ENCODE measurements at places on chromosomes 7 and 10.

- no peak for DNase-seq
Measured at GRCh38 chr7:29865526-29865925, 59.2 kb downstream of the WIPF3 start.

- DNase-seq: no peak
Measured at GRCh38 chr10:84237199-84238051, 3.9 kb downstream of the LRIT1 start.

DNA sequence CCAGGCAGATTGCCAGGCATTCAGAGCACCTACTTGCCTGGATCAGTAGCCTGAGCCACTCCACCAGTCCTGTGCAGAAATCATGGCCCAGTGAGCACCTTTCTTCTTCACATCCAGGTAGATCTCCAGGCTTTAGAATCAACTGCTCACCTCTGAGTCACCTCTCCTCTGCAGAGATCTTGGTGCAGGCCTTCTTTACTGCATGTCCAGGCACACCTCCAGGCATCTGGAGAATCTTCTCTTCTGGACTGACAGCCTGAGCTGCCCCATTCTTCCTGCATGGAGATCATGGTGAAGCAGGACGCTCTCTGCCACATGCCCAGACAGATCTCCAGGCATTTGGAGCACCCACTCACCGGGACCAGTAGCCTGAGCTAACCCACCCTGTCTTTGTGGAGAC is 894.5 kb upstream of the MBL2 start:
- no peak for DNase-seq

DNA sequence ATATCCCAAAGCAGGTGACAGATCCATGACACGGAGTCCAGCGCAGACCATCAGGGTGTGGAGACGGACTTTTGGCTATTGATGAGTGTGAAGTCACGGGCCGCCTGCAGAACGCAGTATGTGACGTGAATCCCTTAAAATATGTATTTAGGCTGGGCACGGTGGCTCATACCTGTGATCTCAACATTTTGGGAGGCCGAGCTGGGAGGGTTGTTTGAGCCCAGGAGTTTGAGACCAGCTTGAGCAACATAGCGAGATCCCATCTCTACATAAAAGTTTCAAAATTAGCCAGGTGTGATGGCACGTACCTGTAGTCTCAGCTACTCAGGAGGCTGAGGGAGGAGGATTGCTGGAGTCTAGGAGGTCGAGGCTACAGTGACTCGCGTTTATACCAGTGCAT is 1.9 kb upstream of the AMZ1 start:
- DNase-seq: no peak

GRCh38 chr7:130632111-130632510 is 36.4 kb downstream of the COPG2 start:
- DNase-seq: no peak

DNA sequence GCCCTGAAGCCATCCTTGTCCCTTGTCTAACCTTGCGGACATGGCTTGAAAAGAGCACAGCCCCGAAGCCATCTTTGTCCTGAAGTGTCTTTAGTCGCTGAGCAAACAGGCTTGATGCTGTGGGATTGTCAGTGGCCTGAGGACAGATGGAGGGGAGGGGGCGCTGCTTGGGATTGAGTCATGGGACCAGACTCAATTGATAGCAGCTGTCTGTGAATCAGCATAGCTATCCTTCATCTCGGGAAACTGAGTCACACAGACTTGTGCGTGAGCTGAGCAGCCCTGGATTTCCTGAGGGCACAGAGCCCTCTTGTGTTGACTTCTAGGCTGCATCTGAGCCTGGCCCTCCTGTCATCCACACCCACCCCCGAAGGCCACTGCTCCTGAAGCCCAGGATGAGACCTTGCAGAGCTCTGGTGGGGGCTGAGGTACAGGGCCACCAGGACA is 14.4 kb downstream of the MYO1G start:
- DNase-seq: no peak

- no peak for DNase-seq
Measured at GRCh38 chr7:75937958-75938786, 23.2 kb downstream of the POR start.

DNA sequence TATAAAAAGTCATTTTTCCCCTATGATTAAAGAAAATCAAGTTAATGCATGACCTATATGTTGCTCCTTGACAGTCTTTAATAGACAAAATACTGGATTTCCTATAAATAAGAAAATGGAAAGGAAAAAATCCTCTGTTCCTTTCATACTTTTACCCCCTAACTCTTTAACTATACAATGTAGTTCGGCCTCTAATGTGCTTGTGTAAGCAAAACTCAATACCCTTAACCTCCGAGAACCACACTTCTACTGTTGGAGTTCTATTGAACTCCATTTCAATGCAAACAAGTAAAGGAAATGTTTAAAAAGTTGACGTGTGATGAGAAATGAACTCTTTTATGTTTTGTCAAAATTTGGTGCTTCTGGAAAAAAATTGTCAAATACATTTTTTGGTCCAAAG is 36.0 kb downstream of the HDAC9 start:
- DNase-seq: no peak

- DNase-seq: no peak
Measured at GRCh38 chr10:100229819-100230422, 525 bp upstream of the CHUK start.

DNA sequence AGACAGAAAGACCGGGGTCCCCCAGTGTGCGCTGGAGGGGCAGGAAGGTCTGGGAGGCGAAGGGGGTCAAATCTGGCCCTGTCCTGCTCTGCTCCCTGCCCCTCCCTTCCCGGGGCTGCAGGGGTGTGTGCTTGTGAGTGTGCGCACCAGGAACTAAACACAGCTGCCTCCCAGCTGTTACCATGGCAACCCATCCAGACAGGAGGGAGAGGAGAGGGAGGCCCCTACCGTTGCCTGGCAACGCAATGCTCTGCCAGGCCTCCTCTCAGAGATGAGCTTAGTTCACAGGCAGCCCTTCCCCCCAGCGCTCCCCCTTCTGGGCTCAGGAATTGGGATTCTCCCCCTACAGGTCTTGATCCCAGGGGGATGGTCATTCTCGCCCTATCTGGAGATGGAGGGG is 6.1 kb downstream of the NYAP1 start:
- peak; percentile 93 for DNase-seq

DNA sequence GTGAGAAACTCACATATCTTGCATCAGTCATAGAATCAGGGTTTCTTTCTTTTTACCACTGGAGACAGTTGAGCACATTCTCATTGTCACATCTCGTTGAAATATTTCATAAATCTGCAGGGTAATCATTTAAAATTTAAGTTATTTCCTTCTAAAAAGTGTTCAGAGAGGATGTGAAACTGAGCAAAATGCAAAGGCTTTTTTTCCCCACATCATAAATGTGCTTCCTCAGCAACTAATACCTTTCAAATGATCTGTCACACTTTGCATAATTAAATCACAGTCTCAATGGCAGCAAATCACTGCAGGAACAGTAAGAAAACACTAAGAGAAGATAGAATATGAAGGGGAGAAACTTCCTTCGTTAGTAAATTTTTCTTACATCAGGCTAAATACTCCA is 187.5 kb downstream of the EVX1 start:
- DNase-seq: no peak

DNA sequence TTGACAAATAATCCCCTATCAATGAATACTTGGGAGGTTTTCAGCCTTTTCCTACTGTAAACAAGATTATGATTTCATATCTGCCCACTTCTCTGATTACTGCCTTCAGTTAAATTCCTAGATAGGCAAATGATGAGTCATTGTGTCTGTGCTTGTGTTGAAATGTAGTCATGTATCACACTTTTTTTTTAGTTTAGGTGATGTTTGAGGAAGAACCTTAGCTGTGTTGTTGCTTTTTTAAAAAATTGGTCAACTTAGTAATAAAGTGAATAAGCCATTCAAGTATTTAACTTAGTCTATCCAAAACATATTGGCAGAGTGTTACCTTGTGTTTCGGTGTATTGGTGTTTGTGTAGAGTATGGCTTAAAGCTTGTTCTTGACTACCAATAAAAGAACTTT is 60.0 kb downstream of the WAC start:
- no peak for DNase-seq

DNA sequence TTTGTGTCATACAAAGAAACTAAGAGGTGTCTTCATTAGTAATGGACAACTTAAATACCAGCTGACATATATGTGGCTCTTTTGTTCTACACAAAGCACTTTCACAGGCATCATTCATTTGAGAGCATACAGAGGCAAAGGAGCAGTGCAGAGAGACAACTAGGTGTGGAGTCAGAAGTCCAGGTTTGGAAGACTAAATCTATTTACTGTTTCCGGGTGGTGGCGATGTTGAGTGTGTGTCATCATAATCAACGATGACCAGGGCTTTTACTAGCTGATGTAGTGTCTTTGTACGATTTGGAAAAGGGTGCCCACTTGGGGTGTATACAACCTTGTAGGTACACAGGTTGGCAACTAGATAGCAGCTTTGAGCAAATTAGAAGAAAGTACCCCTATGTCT is 195.5 kb upstream of the CCDC6 start:
- DNase-seq: no peak

DNA sequence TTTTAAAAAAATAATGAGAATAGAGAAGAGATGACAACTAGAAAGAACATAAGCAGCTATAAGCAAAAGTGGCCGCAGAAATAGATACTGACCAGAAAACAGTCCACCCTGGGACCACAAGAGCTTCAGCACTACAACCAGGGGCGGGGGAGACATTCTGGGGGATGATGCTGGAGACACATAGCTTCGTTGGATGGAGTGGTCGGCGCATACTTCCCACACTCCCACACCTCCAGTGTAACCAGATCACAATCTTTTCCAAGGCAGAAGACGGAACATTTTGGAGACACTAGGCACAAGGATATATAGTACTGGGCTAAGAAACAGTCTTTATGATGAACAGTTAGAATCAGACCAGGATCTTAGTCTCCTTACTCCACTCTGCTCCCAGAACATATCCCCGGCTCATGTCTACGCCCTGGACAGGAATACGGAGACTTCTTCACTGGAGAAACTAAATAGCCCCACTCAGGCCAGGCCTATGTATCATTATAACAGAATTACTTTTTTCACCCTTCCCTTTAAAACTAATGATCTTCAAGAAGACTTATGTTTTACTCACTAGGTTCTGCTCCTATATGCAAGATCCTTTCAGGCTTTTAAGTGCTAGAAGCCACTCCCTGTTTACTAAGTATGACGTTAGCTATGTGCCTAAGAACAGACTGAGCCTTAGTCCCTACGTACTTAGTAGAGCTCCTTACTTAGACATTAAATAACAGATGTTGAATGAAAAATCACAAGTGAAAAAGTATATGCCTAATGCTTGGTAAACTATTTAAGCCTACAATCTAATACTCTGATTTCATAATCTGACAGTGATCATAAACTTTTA is 169.6 kb downstream of the SRPK2 start:
- no peak for DNase-seq

DNA sequence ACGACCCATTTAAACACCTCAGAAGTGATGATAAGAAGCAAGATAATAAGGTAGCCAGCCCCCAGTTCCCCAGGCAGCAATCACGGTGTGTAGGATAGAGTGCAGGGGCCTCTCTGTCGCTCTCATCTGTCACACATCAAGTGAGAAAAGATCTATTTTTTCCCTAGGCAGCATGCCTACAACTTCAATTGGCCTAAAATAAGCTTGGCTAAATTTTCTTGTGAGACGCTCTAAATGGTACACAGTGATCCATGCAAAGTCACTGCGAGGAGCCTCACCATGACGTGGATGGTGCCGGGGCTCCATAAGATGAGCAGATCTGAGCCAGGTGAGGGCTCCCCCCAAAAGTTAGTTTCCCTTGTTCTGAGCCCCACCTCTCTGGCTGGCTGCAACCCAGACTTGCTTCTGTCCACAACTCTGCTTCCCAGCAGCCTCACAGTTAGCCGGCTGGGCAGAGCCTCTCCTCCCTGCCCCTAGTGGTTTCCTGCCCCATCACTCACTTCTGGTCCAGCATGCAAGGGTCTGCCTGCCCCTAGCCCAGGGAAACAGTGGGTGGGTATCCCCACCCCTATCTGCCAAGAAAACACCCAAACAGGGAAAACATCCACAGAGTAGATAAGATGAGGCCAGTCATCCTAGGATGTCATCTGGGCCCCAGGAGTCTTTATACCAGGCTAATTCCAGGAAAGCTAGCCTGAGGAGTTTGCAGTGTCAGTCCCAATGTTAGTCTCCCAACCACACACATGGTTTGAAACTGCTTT is 342.1 kb downstream of the GRID1 start:
- DNase-seq: no peak

DNA sequence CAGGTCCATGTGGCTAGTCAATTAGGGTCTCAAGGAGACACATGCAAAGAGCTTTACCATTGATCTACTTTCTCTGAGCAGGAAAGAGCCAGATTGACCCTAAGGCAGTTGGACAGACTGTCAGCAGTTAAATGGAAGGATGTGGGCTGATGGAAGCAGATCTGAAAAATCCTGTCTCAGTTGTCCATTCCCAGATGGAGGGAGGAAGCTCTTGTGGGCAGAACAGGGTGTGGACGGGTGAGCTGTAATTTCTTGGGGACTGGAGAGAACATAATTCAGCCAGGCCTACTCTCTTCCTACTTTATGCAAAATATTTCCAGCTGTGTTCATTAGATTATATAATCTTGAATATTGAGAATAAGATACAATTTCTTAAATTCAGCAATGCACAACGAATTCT is 163.6 kb downstream of the GNAT3 start:
- DNase-seq: no peak

DNA sequence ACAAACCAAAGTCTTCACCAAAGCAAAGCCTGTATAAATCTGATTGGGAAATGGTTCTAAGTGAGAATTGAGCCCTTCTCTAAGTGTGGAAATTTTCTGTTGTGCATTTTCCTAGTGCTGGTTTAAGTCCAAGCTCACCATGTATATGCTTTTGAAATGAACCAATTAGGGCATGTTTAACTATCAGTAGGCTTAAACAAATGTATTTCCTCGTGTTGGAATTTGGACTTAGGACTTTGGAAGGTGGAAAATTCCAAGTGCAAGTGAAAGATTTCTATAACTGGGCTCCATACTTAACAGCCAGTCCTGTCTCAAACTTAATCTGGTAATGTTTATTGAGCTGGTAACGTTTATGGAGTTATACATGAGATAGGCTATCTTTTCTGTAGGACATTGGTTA is 28.5 kb downstream of the CCNY start:
- no peak for DNase-seq

- DNase-seq: no peak
Measured at GRCh38 chr7:127581716-127582115, 3.7 kb downstream of the GCC1 start.

GRCh38 chr10:43221419-43222209 is 45.3 kb downstream of the RASGEF1A start:
- DNase-seq: no peak

Data from NCI-H187 (cell line).